ENCODE measurements at places on chromosomes 3 and 15.

DNA sequence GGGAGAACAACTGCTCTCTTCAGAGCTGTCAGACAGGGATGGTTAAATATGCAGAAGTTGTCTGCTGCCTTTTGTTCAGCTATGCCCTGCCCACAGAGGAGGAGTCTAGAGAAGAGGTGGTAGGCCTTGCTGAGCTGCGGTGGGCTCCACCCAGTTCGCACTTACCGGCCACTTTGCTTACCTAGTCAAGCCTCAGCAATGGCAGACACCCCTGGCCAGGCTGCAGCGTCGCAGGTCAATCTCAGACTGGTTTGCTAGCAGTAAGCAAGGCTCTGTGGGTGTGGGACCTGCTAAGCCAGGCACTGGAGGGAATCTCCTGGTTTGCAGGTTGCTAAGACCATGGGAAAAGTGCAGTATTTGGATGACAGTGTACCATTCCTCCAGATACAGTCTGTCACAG, 12.3 kb upstream of the TMEM45A start:
- no peak for DNase-seq

DNA sequence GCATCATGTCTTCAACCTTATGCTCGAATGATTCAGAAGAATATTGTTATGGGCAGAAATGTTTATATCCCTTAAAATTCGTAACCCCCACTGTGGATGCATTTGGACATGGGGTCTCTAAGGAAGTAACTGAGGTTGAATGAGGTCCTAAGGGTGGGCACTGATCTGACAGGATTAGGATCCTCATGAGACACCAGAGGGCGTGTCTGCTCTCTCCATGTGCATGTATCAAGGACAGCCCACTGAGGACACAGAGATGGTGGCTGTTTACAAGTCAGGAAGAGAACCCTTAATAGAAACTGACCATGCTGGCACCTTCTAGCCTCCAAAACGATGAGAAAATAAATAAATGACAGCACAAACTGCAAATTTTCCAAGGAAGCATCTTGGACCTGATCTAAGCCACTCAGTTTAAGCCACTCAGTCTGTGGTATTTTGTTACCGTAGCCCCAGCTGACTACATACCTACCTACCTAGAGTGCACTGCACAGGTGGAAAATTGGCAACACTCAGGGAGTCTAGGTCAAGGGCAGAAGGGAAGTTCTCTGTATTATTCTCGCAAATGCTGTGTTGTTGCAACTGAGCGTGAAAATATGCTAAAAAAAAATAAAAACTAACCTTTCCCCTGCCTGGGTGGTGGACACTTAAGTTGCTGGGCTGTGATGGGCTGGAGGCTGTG, 126.6 kb downstream of the TJP1 start:
- no peak for DNase-seq

- no peak for DNase-seq
Observed at GRCh38 chr3:76873532-76874242, 166.2 kb upstream of the ROBO2 start.

GRCh38 chr3:191329654-191330529, at the start of gene UTS2B:
Gene UTS2B, minus strand, starts transcription at chr3:191330526. Its CDS starts 48,337 bp downstream, at chr3:191282189.
- DNase-seq: no peak

- DNase-seq: no peak
Observed at GRCh38 chr15:97692301-97693015, 268.0 kb upstream of the ARRDC4 start.

DNA sequence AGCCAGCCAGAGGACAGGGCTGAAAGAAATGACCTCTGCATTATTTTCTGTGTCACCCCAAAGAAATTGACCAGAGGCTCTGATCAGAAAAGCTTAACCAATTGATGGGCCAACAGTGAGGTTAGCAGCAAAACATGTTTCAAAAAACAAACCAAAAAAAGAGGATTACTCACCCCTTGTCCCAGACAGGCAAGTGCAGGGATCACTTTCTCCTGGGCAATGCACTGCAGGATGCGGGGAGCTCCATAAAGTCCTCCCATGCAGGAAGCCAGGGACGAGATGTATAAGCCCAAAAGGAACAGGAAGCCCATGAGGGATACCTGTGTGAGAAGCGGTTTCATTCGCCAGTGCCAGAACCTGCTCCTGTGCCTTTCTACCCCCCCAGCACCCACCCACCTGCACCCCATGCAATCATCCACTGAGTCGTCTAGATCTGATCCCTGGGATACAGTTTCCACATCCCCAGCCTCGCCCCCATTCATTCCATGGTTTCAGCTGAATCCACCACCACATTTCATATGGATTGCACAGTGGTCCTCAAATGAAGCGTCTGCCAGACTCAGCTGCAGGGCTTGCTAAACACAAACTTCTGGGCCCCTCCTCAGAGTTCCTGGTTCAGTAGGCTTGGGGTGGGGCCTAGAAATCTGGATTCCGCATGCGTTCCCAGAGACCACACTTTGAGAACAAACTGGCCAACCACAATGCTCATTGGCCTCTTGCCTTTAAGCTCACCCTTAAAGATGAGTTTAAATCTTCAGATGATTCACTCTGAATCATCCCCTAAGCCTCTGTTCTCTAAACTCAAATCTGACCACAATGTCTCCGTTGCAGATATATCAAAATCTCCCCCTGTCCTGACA, 54.4 kb upstream of the HEG1 start:
- peak; percentile 95 for DNase-seq

DNA sequence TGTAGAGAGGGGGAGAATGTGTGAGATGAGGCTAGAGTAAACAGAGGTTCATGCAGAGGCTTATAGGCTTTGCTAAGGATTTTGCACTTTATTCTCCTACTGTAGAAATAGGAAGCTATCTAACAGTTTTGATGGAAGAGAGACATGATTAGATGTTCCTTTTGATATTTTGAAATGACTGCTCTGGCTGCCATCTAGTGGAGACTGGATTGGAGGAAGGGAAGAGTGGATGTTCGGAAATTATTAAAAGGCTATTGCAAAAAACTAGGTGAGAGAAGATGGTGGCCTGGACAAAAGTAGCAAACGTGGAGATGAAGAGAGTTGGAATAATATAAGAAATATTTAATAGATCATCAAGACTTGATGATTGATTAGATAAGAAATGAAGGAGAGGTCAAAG, 42.2 kb downstream of the SYN2 start:
- DNase-seq: no peak

- no peak for DNase-seq
Observed at GRCh38 chr3:169402672-169403360, 260.7 kb downstream of the MECOM start.

- no peak for DNase-seq
Observed at GRCh38 chr3:152496716-152497115, 228.0 kb downstream of the MBNL1 start.

DNA sequence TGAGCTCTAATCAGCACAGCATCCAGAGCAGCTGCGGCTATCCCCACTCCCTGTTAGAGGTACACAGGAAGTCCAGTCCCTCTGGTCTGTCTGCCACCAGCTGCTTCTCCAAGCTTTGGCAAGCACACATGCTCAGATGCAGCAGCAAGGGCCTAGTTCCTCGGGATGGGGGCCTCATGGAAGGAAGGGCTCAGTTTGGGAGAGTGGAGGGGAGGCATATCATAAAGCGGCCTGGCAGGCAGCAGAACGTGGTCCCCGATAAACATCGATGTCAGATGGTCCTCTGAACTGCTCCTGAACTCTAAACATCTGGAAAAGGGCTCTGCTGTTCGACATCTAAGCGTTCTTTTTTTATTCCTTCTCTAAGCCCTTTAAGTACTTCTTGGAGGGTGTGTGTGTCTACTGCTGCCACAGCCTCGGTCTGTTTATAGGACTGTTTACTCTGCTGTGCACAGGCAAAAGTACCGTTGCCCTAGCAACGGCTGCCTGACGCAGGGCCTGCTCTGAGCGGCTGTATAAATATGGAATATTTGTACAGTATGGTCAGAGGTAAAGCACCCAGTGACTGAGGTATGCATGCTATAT, 74.6 kb downstream of the PRICKLE2 start:
- peak; percentile 66 for DNase-seq

DNA sequence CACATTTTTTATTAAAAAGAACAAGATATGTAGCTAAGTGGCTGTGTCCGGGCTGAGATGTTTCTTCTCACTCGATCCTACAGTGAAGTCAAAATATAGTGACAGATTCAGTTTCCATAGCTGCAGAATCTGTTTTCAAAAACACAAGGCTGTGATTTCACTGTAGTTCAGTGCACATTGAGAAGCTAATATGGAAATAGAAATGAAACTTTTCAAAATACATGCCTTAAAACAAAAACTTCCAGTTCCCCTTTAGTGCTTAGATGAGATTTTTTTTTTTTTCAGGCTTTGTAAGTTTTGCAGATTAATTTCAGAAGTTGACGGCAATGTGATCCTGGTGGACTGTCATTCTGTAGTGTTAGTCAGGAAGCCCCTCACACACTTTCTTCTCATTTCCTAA, 23.8 kb upstream of the TRAK1 start:
- no peak for DNase-seq

DNA sequence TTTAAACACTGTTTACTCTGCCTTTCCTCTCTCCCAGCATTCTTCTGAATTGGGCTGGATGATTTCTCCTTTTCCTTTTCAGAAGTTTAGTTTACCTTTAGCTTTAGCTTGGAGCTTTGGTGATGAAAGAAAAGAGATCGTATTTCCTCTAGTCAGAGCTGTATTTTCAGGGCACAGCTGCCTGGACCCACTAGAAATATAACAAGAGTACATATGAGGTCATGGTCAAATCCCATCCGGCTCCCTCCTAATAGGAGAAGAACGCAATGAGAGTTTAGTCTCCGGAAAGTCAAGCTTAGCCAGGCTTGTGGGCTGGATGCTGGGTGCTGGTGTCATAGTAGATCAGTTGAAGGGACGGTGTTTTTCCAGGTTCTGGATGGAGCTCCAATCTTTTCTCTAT, 177.1 kb upstream of the PFN2 start:
- no peak for DNase-seq

- DNase-seq: no peak
Observed at GRCh38 chr3:154170300-154170699, 49.1 kb downstream of the ARHGEF26 start.

DNA sequence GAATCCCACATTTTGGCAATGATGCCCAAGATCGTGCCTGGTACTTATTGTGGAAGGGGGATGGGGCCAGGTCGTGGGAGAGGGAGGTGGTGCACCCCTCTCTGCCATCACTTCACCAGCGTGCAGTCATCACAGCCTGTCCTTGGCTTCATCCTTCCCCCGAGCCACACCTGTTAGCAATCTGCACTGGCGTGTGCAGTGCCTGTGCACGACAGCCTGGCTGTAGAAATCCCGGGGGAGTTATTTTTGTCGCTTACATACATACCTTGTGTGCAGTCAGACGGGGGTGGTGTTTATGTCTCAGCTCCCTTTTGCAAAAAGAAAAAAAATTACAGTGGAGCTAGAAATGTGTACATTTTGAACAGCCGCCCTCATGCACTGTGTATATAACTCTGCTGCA, 216.0 kb downstream of the TLE3 start:
- DNase-seq: no peak

- no peak for DNase-seq
Observed at GRCh38 chr3:158463556-158463955, 107.4 kb upstream of the MLF1 start.

DNA sequence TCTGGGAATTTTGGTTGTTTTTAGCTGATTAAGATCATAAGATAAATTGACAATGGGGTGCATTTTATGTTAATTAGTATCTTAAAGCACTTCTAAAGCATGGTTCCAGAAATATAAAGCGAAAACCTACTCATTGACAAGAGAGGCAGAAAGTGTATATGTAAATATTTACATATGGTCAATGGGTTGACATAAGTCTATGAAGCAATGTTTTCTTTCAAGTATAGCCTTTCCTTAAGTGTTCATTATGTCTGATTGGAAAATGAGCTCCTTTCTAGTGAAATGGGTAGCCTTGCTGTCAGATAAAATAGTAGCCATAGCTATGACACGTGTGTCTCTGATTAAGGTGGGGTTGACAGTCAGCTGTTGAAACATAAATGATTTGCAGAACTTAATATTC, 365.2 kb upstream of the AGTR1 start:
- DNase-seq: no peak

DNA sequence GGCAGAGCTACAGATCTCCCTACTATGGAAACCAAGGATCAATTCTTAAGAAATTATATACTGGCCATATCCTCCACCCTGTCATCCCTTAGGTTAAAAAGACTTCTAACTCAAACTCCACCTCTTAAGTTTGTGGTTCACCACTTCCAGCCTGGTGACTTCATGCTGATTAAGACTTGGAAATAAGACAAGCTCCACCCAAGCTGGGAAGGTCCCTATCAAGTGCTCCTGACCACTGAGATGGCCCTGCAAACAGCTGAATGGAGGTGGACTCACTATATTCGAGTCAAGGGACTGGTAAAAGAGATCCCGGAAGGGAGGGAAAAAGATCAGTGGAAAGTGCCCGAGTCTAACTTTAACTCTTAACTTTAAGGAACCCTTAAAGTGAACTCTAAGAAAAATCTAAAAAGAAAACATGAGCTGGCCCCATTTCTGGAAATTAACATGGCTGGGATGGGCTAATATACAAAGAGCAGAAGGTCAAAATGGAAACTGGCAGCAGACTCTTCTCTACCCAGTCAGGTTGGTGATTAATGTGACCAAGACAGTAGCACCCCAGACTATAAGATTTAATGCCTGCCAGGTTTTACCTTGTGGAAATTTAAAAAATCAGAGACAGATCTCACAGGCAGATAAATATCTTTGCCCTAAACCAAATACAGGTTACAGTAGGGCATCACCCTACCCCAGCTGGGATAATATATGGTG, 43.9 kb downstream of the PPCDC start:
- no peak for DNase-seq

GRCh38 chr3:24401090-24401810, 93.4 kb downstream of the THRB start:
- DNase-seq: no peak

DNA sequence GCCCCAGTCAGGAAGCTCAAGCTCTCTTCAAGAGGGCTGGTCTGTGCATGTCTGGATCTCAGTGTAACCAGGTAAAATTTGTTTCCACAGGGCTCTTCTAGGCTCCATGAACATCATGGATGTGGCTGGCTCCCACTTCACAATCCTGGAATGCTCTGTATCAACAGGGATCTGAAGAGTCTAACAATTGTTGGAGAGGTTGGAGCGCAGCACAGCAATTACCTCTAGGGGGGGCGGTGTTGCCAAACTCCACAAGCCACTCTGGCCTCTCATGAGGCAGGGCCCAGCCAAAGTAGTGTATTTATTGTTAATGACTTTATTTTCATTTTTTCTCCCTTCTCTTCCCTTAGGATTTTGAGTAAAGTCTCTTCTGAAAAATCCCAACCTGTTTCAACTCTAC, 6.1 kb upstream of the EIF2B5 start:
- DNase-seq: no peak

GRCh38 chr3:128274837-128275236, 121.6 kb downstream of the EEFSEC start:
- DNase-seq: peak; percentile 23

DNA sequence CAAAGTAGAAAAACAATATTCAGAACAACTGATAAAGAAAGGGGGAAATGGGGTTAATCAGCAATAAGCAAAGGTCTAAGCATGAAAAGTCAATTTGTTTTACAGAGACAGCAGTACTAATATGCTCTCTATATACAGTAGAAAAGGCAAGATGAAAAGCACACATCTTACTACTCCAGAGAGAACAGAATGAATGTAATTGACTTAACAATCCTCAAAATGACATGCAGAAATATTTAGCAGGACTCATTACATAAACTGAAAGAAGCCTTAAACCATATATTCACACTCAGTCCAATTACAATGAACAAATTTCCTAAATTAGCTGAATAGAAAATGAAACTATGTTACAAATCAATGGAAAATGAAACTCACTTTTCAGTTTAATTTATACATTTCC, 319.8 kb downstream of the SUCLG2 start:
- DNase-seq: no peak

GRCh38 chr15:78909791-78910228, 35.0 kb downstream of the CTSH start:
- no peak for DNase-seq
